ENCODE measurements at places on chromosomes 3 and 15.

DNA sequence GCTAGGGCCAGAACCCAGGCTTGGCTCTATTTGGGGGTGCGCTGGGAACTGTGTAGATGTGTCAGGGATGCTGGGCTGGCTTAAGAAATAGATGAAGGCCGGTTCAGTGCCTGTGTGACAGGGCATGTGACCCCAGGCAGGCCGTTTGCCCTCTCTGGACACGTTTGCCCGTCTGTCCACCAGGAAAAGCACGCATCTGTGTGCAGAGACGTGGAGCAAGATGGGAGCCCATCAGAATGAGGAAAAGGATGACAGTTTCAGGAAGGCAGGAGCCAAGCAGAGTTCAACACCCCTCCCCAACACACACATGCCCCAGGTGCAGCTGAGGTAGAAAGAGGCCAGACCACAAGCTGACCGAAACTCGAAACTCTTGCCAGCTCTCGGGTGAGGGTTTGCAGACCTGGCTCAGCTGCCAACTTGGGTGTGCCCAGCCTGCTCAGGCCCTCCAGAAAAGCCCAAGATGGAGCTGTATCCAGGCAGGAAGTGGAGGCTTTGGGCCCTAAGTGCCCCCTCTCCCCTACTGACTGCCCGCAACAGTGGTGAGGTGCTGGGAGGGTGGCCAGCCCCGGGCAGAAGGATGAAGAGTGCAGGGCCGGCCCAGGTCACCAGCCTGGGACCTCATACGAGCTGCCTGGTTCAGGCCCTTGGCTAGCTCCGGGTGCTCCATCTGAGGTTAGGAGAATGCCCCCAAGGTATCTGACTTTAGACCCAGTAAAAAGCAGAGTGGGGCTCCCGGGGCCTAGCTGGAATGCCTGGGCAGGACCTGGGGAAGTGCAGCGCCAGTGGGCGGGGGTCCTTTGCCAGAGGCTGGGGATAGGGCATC, 10.2 kb upstream of the MESP1 start:
- H3K36me3 ChIP-seq = no peaks in the 10 kb centered on the region
- H3K4me1 ChIP-seq = no peaks in the 10 kb centered on the region
- DNase-seq = no peak
- H3K27me3 ChIP-seq = no peaks in the 10 kb centered on the region

GRCh38 chr3:117133066-117133465, 423.5 kb downstream of the TUSC7 start:
- no peak overlapping the region for H3K4me3 ChIP-seq
- H3K36me3 ChIP-seq = no peaks in the 10 kb centered on the region
- no peaks in the 10 kb centered on the region for H3K4me1 ChIP-seq
- H3K27me3 ChIP-seq = no peaks in the 10 kb centered on the region

DNA sequence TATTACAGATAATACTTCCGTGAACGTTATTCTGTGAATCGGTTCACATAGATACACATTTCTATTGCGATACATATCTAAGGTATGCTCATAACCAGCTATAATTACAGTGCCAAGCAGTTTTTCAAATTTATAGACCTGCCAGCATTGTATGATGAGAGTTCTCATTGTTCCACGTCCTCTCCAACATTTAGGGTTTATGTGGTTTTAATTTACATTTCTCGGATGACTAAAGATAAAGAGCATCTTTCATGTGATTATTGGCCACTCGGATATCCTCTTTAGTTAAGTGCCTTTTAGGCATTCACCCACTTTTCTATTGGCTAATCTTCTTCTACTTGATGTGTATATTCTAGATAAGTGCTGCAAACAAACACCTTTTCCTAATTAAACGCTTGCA, 134.7 kb upstream of the CCDC54 start:
- peaks cover 9% of the 10 kb centered on the region for H3K4me1 ChIP-seq
- DNase-seq = no peak
- no peak overlapping the region for H3K4me3 ChIP-seq
- H3K27me3 ChIP-seq = no peaks in the 10 kb centered on the region
- H3K27ac ChIP-seq = no peak overlapping the region

- H3K27me3 ChIP-seq = no peaks in the 10 kb centered on the region
- no peaks in the 10 kb centered on the region for H3K4me1 ChIP-seq
- no peaks in the 10 kb centered on the region for H3K36me3 ChIP-seq
- H3K4me3 ChIP-seq = no peak overlapping the region
- no peak overlapping the region for H3K27ac ChIP-seq
- DNase-seq = no peak
These were observed 7.3 kb downstream of the ST3GAL6 start for GRCh38 chr3:98770261-98771039.

GRCh38 chr3:170660139-170660538, 74.3 kb upstream of the SLC7A14 start:
- no peaks in the 10 kb centered on the region for H3K27me3 ChIP-seq
- no peak for DNase-seq
- H3K4me3 ChIP-seq = no peak overlapping the region
- no peaks in the 10 kb centered on the region for H3K4me1 ChIP-seq
- H3K27ac ChIP-seq = no peak overlapping the region

- DNase-seq = no peak
- no peaks in the 10 kb centered on the region for H3K36me3 ChIP-seq
- no peaks in the 10 kb centered on the region for H3K4me1 ChIP-seq
- no peaks in the 10 kb centered on the region for H3K27me3 ChIP-seq
- H3K4me3 ChIP-seq = no peak overlapping the region
- H3K27ac ChIP-seq = no peak overlapping the region
These were observed 78.5 kb downstream of the ARNT2 start for GRCh38 chr15:80482696-80483095.

- no peak for DNase-seq
- H3K4me3 ChIP-seq = no peak overlapping the region
- no peak overlapping the region for H3K27ac ChIP-seq
These were observed 37.1 kb upstream of the SLC25A36 start for GRCh38 chr3:140904521-140904920.

GRCh38 chr3:99808163-99808794, 9.4 kb upstream of the CMSS1 start:
- H3K36me3 ChIP-seq = no peaks in the 10 kb centered on the region
- DNase-seq = no peak
- no peak overlapping the region for H3K27ac ChIP-seq
- no peaks in the 10 kb centered on the region for H3K27me3 ChIP-seq
- no peaks in the 10 kb centered on the region for H3K4me1 ChIP-seq

DNA sequence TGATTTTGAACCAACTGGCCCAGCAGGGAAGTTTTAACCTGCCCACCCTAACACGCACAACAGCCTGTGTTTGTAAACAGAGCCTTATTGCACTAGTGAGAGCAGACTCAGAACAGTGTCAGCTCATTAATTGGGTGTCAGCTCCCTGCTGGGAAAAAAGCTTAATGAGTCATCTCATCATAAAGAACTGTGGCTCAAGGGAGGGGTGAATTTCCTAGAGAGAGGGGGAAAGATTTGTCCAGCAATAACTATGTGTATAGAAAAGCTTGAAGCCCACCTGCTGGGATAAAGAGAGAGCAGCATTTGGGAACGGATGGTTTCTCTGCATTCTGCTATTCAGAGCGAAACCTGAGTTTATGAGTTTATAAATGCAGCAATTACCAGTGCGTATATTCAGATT, 48.9 kb upstream of the GMNC start:
- no peak for DNase-seq
- H3K4me1 ChIP-seq = no peaks in the 10 kb centered on the region
- H3K27ac ChIP-seq = no peak overlapping the region
- H3K27me3 ChIP-seq = no peaks in the 10 kb centered on the region
- no peaks in the 10 kb centered on the region for H3K36me3 ChIP-seq

GRCh38 chr3:160472344-160472743, 22.8 kb upstream of the TRIM59 start:
- H3K4me1 ChIP-seq = no peaks in the 10 kb centered on the region
- no peak for DNase-seq
- no peaks in the 10 kb centered on the region for H3K27me3 ChIP-seq
- H3K4me3 ChIP-seq = no peak overlapping the region
- no peaks in the 10 kb centered on the region for H3K36me3 ChIP-seq

- no peaks in the 10 kb centered on the region for H3K36me3 ChIP-seq
- peaks cover 24% of the 10 kb centered on the region for H3K4me1 ChIP-seq
- H3K27me3 ChIP-seq = no peaks in the 10 kb centered on the region
- H3K4me3 ChIP-seq = peak within 1 kb of the TSS; percentile 69
These were observed at the start of gene ARHGEF3 for GRCh38 chr3:56801662-56802377. Gene ARHGEF3 (minus strand): TSS chr3:56801949. CDS start chr3:56801798, 151 bp downstream.

DNA sequence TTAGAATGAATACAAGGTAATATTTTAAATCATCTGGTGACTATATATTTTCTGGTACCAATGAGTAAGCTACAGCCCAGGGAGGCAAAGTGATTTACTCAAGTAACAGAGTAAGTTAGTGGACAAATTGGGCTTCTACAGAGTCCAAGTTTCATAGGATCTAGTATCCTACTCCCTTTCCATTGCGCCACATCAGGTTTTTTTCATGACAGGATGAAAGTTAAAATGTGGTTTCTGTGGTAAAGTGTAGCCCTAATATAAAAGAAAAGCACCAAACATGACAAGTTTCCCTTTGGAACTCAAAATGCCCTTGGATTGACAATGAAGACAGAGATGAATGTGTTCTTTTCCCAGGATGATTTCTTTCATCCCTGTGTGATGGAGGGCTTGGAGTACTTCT, 350.8 kb upstream of the ZNF385D start:
- no peak overlapping the region for H3K27ac ChIP-seq
- H3K4me1 ChIP-seq = no peaks in the 10 kb centered on the region
- no peak for DNase-seq
- no peaks in the 10 kb centered on the region for H3K27me3 ChIP-seq
- no peak overlapping the region for H3K4me3 ChIP-seq

DNA sequence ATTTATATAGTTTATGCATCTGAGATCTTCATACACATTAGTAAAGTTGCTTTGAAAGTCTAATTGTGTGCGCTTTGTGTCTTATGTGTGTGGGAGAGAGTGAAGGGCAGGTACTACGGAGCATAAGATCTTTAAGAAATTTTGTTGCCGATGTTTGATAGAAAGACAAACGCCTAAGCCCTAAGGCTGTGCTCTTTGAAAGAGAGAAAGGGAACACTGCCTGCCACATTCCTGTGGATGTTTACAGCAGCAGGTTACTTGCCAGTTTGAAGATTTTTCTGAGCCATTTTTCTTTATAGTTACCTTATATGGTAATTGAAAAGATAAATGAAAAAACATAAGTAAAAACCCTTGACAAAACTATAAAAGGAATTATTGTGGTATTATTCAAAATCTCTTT, 17.0 kb downstream of the DTWD1 start:
- H3K27ac ChIP-seq = no peak overlapping the region
- H3K36me3 ChIP-seq = peaks cover 11% of the 10 kb centered on the region
- H3K4me3 ChIP-seq = no peak overlapping the region
- H3K4me1 ChIP-seq = no peaks in the 10 kb centered on the region
- no peaks in the 10 kb centered on the region for H3K27me3 ChIP-seq

GRCh38 chr15:95541301-95541700, 789.2 kb upstream of the NR2F2 start:
- H3K4me1 ChIP-seq = no peaks in the 10 kb centered on the region
- H3K27me3 ChIP-seq = no peaks in the 10 kb centered on the region
- no peak overlapping the region for H3K4me3 ChIP-seq
- no peaks in the 10 kb centered on the region for H3K36me3 ChIP-seq

All from effector memory CD4-positive, alpha-beta T cell (primary cell).